ENCODE measurements at places on chromosomes 4 and X.

DNA sequence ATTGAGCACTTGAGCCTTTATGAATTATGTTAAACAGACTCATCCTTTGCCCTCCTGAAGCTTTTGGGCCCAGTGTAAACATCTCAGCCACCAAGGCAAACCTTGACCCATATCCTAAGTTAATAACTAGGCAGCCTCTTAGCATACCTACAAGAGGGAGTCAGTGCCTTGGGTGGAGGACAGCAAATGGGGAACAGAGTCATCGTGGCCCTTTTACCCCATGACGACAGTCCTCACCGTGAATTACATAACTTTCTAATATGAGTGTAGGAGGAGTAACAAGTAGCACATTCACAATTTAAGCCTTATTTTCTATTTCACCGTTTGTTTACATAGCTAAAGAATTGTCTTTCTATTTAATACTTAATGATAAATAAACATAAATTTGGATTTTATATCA lies 16.8 kb downstream of the CLDN22 start:
- no peak for DNase-seq

DNA sequence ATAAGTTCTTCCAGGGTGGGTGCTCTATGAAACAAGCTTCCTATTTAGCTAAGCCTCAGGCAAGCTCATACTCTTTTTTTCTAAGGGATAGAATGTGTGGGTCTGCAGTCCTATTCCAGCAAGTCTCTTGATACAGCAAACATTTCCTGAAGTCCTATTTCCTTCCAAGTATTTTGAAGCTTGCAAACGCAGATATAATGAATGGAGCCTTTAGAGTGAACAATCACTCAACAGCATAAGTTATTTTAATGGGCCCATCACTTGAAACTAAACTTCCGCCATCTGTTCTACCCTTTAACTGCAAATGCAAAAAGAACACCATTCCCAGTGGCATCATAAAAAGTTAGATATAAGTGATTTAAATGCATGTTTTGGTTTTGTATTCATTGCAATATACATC lies 108.3 kb upstream of the TAPT1 start:
- no peak for DNase-seq

GRCh38 chr4:18858229-18858922 lies 836.8 kb upstream of the LCORL start:
- no peak for DNase-seq

DNA sequence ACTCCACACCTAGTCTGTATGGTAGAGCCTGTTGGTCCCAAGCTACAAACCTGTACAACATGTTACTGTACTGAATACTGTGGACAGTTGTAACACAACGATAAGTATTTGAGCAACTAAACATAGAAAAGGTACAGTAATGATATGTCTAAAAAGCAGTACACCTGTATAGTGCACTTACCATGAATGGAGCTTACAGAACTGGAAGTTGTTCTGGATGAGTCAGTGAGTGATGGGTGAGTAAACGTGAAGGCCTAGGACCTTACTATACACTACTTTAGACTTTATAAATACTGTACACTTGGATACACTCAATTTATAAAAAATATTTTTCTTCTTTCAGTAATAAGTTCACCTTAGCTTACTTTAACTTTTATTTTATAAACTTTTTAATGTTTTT lies 104.0 kb downstream of the TMA16 start:
- no peak for DNase-seq

- peak; percentile 48 for DNase-seq
Observed at GRCh38 chr4:15396157-15396800, 31.6 kb upstream of the C1QTNF7 start.

GRCh38 chrX:153829549-153829798 lies 870 bp downstream of the PDZD4 start:
- no peak for DNase-seq

GRCh38 chr4:184751585-184751956 lies 17.7 kb upstream of the CENPU start:
- no peak for DNase-seq

DNA sequence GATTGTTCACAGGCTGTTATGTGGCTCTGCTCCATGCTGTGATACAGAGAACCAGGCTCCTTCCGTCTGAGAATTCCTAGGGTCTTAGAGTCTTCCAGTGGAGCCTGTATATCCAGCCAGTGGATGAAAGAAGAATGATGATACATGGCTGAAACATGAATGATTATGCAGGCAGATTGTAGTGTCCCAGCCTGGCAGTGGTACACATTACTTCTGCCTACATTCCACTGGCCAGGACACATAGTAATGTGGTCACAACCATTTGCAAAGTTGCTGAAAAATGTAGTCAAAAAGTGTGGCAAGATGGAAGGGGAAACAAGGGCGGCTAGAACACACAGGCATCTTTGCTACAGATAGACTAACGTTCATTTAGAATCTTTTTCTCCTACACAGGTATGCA lies 4.5 kb upstream of the GBA3 start:
- DNase-seq: no peak

DNA sequence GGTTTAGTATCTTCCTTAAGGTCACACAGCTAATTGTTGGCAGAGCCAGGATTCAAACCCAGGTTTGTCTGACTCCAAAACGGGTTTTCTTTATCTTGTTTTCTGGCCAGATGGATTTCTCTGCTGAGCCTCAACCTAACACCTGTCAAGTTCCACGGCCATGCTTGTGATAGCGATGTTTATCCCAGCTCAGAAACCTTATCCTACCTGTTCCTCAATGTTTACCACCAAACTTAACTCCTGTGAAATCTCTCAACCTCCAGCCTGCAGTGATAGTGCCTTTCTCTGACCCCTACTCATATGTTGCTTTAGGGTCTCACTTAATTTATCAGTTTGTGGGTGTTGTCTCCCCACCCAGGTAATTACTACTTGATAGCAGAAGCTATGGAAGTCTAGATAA lies 246.0 kb downstream of the DCTD start:
- DNase-seq: no peak

GRCh38 chr4:67869580-67870190 lies 14.1 kb downstream of the TMPRSS11D start:
- no peak for DNase-seq

DNA sequence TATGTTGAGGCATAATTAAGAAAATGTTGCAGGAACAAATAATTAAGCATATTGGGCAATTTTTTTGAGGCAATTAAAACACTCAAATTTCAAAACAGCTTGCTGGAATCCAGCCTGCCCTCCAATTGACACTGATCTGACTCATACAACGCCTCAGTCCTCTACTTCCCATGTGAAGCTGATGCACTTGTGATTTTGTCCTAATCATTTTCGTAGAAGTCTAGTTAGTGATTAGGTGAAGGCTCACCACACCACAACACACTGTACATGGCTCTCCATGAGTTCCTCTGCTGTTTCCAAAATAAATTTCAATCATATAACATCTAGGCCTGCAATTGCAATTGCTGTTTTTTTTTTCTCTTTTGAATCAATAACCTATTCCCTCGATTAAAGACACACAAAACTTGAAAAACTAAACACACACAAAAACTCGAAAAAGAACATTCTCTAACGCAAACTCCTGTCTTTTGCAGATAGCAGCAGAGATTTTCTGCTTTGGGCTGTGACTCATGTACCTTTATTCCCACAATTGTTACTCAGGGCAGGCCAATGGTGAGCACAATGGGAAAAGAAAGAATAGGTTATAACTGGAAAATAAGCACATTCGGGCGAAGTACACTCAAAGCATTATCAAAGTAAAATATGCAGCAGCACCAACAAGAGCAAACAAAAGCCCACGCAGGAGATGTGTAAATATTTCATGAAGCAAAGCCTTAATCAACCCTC lies 1.7 kb downstream of the GPRIN3 start:
- no peak for DNase-seq

DNA sequence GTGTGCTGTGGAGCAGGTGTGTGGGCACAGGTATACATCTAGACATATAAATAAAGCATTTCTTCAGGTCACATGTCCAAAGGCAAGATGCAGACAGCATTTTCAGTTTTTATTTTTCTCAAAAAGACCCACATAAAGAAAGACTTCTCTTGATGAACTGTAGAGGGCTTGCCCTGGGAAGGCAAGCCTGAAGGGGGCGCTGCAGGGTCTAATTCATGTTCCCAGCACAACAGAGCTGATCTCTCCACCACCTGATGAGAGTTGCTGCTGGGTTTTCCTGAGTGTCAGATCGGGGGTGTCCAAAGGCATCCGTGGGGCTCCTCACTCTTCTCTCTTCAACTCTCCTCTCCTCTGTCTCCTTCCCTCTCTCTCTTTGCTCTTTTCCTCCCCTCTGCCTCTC lies 26.6 kb downstream of the ADRA2C start:
- no peak for DNase-seq

DNA sequence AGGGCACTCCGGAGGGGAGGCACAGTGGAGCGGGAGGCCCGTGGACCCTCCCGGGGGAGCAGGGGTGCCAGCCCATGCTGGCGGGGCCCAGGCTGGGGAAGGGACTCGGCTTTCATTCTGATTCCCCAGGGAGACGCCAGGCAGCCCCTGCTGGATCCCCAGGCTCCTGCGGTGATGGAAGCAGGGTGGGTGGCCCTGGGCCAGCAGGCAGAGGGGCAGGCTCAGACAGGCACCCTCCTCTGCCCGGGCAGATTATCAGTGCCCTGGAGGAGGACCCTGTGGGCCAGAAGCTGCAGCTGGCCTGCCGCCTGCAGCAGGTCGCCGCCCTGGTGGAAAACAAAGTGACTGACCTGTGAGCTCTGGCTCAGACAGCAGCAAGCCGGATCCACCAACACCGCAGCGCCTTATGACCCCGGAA lies 2.1 kb upstream of the SRPK3 start:
- DNase-seq: no peak

DNA sequence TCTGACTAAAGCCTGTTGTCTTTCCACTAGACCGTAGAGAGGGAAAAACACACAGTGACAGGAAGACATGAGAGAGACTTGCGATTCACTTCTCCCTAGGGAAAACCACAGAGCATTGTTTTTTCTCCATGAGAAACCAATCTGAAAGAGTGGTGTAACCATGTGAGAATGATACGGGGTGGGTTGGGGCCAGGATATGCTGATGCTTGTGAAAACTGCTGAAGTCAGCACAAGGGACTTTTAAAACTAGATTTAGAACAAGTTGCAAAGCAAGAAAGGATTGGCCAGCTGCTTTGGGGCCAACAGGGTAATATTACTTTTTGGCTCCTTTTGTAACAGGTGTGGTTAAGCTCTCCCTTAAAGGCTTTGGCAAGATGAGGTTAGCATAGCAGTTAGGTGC lies 66.1 kb downstream of the NHSL2 start:
- no peak for DNase-seq

GRCh38 chr4:114021451-114021850 lies 42.0 kb upstream of the ARSJ start:
- no peak for DNase-seq

- DNase-seq: no peak
Observed at GRCh38 chr4:148203056-148203898, 238.9 kb downstream of the NR3C2 start.

DNA sequence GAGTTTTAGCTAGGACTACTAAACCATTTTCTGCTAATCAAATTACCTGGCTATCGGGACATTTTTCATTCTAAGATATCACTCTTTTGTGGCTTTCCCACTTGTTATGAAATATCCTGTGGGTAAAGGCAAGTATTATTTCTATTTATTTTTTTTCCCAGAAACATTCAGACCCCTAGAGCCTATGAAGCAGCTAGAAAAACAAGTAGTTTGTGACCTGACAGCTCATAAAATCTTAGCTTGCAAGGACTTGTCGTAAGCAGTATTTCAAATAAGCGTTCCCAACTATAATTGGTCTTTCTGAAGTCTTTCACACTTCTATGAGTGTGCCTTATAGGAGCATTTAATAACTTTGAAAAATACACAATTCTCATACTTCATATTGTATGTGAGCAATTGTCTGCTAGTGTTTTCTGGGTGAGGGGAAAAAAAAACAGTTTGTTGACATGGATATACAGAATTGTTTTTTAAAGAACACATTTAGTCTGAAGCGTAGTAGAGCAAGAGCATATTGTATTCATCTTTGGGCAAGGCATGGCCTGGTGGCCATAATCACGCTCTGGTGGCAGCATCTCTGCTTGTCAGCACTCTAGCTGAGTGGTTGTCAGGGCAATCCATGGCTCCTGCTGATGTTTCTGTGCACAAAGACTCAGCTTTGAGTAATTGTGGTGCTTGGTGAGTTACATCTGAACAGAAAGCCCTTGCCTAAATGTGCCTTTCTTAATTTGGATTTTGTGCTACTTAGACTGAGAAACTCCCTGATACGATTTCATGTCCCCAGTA lies 2.6 kb downstream of the MCUB start:
- no peak for DNase-seq

DNA sequence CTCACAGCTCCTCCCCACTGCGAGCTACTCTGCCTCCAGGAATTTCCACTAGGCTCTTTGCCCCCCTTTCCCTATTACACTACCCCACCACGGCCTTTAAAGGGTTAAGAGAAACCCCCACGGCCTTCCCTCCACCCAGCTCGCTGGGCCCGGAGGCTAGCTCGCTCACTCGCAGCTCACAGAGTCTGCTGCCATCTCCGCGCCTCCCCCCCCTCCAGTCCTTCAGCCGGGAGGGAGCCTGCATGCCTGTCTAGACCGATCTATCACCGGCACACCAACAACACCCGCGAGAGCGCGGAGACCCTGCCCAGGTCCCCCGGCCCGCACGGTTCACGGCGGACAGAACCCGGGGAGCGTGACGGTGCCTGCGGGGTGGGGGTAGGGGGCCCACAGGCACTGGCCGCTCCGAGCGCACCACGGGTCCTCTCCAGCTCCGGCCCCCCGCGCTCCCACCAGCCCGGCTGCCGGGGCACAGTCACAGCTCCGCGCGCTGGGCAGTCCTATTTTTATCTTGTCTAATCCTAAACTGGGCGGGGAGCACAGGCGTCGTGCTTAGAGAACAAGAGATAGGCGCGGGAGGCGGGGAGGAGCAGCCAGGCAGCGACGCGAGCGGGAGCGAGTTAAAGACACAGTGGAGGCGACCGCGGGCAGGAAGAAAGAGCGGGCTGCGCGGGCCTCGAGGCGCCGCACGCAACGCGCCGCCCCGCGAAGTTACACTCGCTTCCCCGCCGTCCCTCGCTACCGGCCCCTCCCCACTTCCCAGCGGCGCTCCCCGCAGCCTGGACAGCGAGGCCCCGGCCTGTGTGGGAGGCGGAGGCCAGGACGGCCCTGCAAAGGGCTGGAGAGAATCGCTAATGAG lies 3.5 kb downstream of the BCOR start:
- peak; percentile 55 for DNase-seq

DNA sequence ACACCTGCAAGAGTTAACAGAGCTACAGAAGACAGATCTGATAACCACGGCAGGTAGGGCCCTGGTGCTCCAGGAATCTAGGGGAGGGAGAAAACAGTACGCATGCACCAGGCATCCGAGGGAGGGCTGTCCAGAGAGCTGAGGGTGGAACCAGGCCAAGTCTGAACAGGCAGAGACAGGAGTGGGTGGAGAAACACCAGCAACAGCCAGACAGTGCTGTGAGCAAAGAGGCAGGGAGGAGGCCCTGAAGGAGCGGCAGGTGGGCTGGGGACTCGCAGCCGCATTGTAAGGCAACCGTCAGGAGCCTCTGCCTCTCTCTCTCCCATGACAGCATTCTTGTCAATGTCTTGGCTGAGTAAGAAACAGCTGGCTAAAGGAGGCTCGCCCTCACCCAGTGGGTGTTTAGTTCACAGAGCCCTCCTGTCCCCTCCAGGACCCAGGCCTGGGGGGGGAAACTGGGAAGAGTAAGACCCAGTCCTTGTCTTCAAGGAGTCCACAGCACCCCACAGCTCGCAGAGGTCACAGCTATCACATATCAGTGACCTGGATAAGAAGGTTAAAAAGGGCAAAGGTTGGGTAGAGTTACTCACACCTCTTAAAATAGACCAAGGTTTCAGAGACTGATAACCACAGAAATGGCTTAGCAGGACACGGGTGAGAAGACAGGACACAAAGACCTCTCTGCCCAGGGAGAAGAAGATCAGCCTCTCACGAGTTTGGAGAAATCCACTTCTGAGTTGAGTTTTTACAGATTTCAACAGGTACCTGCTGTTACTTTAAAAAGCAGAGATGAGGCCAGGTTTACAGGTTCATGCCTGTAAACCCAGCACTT lies 10.5 kb downstream of the ACSL1 start:
- peak; percentile 74 for DNase-seq
